Omental fat pad (tissue), 4 donors: ENCODE measurements at places on chromosomes 12 and 14. TPM values are rescaled to one million over a fixed set of nuclear protein-coding genes. Genes with fewer than 3 reads are reported as not detected.

The SYCP3 gene
- total RNA-seq: not detected

The TMEM19 gene
- total RNA-seq: 16.2 TPM

The RDH16 gene
- total RNA-seq: 0.47 TPM

DNA sequence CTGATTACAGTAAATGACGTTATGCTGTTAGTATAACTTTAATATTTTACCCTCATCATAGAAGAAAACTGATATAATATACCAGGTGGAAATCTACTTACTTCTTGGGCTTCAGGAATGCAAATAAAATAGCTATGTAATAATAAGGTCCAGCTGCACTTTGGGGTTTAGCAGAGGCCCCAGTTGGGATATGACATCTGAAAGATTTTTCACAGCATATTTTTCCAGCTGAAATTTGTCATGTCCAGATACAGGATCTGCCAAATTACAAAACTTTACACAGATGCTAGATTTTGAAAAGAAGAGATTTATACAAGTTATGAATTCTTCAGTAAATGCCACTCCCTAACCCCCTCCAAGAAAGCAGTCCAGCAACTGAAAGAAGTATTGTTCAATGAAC is 29.2 kb upstream of the DCN start:
- DNase-seq: no peak

GRCh38 chr14:85474431-85474830 is 55.5 kb upstream of the FLRT2 start:
- DNase-seq: no peak

DNA sequence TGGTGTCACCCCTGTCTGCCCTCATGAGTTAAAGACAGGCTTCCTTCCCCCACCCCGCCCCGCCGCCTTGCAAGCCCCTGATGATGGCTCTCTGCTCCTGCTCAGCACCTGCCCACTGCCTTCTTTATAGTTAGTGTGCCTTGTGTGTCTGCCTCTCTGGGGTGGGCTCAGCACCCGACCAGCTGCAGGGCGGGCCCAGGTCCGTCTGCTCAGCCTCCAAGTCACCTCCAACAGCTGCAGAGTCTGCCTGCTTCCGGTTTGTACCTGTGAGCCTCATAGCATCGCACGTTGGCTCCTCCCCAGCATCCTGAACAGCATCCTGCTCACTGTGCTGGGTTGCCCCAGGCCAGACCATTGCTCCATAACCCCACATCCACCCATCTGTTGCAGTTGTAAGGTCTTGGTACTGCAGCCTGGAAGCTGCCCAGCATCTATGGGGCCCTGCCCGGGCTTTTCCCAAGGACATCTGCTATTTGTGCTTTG is 3.5 kb downstream of the TGFB3 start:
- no peak for DNase-seq

DNA sequence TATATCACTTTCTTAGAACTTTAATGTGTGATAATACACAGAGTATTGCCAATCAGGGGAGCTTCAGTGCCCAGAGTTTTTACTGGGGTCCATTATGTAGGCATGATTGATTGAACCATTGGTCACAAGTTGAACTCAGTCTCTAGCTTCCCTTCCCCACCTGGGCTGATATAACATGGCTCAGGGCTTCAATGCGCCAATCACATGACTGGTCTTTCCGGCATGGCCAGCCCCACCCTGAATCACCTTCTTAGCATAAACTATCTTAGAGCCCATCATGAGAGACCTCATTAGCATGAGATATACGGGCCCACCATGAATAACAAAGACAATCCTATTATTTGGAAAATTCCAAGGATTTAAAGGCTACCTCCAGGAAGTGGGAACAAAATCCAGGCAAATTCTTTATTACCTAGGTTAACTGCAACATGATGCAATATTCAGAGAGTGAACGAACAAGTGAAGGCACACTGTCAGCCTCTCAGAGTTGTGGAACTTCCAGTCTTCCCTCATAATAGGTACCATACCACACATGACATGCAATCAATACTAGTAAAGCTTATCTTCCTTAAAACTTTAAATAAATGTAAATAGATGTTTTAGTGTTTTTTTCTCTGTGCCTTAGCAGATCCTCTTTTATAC is 3.2 kb upstream of the CLEC4A start:
- DNase-seq: no peak

- no peak for DNase-seq
These were observed 9.7 kb upstream of the IFI27 start for GRCh38 chr14:94100847-94101246.
